ENCODE measurements at places on chromosomes 3 and 15.

GRCh38 chr3:151062611-151063010 is 22.9 kb upstream of the MED12L start:
- DNase-seq = no peak

DNA sequence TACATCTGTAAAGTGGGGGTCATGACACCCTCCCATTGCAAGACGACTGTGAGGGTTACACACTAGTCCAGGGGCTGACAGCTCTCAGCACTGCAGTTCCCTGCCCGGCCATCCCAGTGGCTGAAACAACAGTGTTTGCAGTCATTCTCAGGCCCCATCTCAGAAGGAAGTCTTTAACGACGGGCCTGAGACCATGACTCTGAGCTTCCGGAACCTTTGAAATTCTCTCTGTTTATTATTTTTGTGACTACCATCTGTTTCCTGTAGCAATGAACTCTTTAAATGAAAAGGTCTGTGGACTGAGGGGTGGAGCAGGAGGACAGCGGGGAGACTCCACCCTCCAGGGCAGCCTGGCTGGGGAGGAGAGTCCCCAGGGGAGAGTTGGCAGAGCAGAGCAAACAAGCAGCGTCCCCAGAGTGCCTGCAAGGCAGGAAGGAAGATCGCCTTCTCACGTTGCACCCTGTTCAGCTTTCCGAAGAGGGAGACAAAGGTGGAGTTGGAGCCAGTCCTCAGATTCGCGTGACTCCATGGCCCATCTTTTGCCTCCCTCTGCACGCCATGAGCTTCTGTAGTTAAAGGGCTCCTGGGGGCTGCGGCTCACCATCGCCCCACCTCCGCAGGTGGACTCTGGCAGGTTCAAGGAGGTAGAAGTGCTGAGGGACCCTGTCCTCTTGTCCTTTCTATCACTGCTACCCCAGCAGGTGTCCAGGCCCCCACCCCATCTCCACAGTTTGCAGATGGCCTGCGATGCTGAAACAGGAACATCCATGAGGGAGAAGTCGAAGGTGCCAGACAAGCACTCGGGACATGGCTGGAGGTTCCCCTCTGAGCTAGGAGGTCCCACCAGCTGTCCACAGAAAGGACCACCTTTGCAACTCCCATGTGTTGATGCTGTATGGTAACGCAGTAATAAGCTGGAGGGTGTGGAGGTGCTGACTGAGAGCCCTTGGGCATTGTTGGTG is 525.8 kb upstream of the PROK2 start:
- no peak for DNase-seq

- DNase-seq = peak; percentile 46
Observed at GRCh38 chr3:54999811-55000210, 72.0 kb upstream of the LRTM1 start.

- DNase-seq = no peak
Observed at GRCh38 chr3:8182904-8183303, 318.7 kb upstream of the LMCD1 start.

- no peak for DNase-seq
Observed at GRCh38 chr3:9450991-9451390, 53.6 kb downstream of the SETD5 start.

- no peak for DNase-seq
Observed at GRCh38 chr3:188554404-188554803, 400.4 kb downstream of the LPP start.

- no peak for DNase-seq
Observed at GRCh38 chr3:59850417-59850816, 800.6 kb upstream of the CFAP20DC start.

DNA sequence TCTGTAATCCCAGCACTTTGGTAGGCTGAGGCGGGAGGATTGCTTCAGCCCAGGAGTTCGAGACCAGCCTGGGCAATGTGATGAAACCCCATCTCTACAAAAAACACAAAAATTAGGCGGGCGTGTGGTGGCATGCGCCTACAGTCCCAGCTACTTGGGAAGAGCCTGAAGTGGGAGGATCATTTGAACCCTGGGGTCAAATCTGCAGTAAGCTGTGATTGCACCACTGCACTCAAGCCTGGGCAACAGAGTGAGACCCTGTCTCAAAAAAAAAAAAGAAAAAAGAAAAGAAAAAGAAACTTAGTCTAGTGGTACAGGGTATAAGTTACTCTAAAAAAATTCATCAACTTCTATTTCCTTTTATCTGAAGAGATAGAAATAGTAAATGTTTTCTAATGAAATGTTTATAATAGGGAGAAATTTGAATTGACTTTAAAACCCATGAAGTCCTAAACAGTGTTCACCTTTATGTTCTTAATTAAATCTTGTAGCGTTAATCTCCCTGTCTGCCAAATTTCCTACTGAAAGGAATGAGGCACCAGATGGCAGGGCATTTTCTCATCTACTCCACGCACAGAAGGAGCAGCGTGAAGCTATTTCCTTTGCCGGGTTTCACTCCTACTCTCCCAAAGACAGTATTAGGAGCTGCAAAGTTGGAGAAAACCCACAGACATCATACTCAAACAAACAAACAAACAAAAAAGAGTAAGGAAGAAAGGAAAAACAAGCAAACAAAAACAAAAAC is 1.9 kb downstream of the PCLAF start:
- no peak for DNase-seq

DNA sequence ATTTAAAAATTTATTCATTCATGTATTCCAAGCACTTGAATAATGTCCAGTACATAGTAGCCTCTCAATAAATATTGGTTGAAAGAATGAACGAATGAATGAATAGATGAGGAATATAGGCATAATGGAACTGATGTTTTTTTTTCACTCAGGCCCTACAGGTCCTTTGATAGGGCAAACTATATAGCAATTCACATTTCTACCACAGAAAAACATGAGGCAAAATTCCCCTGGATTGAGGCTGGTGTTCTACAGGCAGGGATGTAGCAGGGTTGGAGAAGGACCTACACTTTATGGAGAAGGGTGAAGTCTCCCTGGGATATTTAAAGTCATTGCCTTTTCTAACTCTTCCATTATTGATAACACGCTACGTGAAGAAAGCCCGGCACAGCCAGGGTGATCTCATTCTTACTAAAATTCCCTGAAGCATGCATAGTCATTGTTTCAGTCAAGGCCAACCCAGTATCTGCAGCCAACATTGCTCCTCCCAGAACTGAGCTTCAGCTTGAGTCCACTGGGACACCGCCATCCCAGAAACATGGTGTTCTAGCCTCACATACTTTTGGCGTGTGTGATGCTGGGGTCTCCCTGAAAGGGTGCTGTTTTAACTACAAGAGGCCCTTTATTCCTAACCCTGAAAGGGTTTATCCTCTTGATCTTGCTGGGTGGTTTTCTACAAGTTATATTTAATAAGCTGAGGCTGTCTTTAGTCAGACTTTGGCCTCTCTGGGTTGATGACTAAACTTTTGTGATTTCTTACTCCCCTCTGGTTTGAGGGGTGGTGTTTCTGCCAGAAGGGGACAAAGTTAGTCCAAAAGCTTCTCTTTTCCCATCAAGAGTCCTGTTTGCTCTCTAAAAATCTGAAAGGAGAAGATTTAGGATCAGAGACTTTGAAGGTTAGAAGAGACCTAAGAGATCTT is 25.9 kb upstream of the FBN1 start:
- DNase-seq = peak; percentile 76

DNA sequence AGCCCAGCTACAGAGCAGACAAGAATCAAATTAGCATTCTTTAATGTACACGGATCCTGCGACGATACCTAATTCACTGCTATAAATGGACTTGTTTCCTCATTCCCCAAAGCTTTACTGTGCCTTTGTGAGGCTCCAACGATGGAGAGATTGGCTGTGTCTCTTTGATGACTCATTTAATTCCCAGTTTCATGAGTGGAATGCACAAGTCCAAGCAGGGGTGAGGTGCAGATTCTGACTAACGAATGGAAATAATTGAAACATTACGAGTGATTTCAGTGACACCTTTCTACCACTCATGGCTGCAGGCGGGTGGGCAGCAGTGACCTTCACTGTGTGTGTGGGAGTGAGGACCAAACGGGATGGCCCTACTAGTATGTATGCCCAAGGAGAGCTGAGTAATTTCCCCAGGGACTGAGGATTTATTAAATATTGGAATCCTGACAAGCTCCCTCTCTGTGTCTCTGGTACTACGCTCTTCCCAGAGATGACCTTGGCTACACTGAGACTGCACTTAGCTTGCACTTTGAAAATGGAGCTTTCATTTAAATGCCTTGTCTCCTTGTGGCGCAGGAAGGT is 156.7 kb downstream of the CACNA2D3 start:
- DNase-seq = no peak

DNA sequence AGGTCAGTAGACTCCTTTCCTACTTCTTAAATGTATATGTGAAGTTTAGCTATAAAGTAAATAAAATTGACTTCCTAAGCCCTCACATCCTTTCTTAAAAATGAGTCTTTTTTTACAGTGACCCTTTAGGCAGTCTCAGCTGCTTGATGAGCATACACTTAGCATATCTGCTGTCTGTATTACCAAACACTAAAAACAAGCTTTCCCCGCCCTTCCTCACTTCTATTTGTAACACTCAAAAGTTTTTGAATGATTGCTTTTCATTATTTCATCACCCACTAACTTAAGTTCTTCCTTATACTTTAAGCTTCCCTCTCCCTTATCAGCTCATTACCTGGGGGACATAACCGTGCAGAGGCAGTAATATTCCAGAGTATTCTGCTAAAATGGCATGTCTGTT is 89.4 kb downstream of the PLOD2 start:
- DNase-seq = no peak

Measured in non-pigmented ciliary epithelial cell (primary cell).